HTR-8/SVneo (cell line): ENCODE measurements at places on chromosomes 7 and 10.
A peak's percentile ranks its signal among the peaks of the same experiment; 100 is the strongest.

DNA sequence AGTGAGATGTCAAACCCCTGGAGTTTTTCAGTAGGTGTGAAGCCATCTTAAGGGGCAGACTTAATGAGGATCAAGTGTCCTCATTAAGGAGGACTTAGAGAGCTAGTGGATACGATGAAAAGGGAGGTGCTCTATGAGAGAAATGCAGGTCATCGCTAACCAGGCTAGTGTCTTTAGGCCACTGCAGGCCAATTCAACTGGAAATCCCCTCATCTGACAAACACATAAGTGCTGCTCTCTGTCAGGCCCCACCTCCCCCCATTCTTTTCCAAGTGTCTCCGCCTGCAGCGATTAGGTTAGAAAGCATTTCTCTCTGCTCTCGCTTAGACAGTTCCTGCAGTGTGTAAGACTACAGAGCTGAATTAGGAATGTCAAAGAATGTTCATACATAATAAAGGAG, 33.7 kb downstream of the RBM28 start:
- DNase-seq: no peak

DNA sequence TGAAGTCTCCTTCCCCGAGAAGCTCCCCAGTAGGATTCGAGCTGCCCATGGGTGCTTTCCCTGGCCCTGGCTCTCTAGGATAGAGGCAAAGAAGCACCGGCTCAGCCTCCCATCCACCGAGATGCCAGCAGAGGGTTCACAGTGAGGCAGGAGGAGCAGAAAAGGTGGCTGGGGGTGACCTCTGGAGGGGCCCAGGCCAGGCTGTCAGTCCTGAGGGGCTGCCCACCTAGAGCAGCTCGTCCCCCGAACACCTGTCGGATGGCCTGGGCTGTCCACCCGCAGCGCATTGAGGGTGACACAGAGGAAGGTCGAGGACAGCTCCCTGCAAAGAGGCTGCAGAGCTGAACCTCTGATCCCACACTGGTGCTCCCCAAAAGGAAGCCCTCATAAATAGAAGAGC, 167.2 kb upstream of the PPP2R2D start:
- DNase-seq: no peak

GRCh38 chr10:122689146-122689820, 10.4 kb downstream of the C10orf120 start:
- DNase-seq: no peak

DNA sequence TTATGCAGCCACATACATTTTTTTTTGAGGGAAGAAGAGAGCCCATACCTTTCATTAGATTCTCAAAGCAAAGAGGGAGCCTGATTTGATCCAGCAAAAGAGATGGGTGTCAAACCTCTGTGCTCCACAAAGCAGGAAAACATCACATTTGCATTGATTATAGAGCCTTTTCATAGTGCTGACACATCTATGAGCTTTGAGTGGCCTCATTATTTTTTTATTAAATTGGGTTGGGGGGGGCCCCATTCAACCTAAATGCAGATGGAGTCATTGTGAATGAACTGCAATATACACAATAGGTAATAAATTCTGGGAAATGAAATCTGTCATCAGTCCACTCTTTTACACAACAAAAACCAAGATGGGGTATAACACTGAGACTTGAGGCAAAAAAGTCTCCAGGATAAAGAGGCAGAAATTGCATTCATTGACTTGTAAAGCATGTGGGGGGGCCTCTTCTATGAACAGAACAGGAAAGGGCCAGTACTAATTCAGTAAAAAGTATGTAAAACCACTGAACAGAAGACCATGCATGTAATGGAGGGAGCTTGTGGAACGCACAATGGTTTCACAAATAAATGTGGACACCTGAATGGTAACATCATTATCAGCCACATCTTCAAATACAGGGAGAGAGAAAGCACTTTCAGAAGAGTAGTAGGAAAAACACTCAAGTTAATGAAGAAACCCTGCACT, 17.7 kb upstream of the ASB4 start:
- no peak for DNase-seq

- DNase-seq: no peak
Measured at GRCh38 chr7:2978408-2978807, 65.3 kb downstream of the CARD11 start.

DNA sequence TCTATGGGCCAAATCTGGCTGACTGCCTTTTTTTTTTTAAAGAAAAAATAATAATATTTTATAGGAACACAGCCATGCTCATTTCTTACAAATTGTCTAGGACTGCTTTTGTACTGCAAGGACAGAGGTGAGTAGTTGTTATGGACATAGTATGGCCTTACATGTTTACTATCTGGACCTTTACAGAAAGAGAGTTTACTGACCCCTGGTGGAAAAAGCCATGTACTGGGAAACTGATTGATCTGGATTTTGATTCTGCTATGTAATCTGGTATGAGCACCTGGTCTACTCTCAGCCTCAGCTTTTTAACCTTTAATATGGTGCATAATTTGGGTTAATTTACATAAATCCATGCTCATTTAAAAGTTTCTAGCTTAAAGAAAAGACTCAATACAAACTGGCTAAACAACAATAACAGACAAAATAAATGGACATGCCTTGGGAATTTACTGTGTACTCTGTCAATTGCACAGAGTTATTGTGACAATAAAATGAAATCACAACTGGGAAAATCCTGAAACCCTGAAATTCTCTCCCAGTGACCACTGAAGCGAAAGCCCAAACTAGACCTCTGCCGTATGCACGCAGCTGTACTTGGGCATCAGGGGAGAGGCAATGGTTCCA, 260.7 kb downstream of the BMPER start:
- peak; percentile 11 for DNase-seq

GRCh38 chr10:83917537-83918506, 221.5 kb upstream of the GHITM start:
- no peak for DNase-seq

DNA sequence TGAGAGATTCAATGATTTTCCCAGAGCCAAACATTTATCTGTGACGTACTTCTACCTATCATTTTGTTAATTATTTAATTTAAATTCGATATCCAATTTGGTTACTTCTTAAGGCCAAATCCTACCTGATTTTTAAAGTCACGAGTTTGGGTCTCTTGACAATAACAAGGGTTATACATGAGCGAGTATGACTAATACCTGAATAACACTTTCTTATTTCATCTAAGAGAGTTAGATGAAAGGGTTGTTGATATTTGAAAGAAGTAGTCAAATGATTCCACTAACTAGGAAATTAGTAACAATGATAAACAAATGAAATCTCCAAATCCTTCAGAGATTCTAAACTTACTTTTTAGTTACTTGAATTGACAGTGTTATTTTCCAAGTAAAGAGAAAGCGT, 1086.9 kb downstream of the XPNPEP1 start:
- DNase-seq: no peak

DNA sequence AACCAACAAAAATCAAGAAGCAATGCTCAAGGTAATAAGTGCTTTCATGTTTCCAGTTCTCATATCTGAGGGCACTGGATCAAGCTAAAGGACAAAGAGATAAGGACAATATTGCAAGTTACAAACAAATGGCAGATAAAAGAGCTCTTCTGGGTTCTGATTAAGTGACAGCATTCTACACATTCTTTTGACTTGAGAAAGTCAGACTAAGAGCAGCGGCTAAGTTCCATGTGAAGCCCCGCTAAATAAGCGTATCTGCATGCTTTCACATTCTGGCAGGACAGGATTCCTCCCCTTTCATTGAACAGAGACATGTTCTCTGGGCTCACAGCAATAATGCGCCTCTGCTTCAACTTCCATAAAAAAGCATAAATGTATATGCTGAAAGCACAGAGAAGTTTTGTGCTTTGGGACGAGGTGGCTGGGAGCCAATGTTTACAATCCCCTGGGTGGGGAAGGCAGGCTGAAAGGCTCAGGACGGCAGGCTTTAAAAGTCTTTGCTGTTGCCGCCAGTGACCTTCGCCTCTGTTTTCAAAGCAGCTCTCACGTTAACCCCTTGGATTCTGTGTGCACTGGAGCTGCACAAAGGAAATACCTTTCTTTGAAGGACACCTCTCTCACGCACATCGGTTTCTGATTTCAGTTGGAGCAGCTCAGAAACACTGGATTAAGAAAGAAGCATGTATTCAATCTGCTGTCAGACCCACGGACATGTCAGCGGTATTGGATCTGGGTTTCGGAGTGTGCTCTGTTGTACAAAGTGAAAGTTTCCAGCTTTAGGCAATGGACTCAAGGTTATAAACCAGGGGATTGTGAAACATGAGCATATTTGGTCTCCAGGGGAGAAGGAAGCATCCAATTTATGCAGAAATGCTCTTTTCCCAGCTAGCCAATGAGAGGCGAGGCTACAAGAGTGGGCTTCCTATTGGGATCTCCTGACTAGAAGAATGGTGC, 105.4 kb upstream of the FAM133B start:
- DNase-seq: peak; percentile 27

- DNase-seq: no peak
Measured at GRCh38 chr10:70169649-70170364, 507 bp downstream of the SAR1A start.

GRCh38 chr7:50276483-50276882, 28.0 kb upstream of the IKZF1 start:
- DNase-seq: no peak

GRCh38 chr10:10295537-10295936, 722.1 kb upstream of the CELF2 start:
- no peak for DNase-seq

DNA sequence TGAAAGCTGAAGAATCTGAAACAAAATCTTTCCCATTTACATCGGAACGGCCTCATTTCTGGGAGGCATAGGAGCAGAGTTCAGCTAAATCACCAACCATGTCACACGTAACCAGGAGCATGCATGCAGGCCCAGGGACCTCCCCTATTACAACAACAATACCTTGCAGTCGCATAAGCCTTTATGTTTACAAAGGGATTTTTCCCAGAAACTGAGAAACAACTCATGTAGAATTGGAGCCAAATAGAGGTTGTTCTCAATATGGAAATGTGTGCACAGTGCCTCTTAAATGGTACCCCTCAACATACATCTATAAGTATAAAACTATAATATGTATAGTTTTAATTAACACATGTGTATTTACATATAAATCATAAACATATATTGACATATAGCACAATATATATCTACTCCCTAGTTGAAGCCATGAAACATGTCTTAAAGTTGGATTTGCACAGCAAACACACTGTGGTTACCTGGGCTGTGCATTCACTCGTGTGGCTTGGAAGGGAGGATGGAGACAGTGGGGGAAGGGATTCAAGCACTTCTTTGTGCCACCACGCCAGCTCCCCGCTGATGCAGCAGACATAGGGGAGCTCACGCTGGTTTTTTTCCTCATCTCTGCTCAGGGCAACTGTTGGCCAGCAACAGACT, 35.0 kb upstream of the DGKI start:
- DNase-seq: no peak

- DNase-seq: no peak
Measured at GRCh38 chr7:43834463-43835251, 34.7 kb downstream of the MRPS24 start.

DNA sequence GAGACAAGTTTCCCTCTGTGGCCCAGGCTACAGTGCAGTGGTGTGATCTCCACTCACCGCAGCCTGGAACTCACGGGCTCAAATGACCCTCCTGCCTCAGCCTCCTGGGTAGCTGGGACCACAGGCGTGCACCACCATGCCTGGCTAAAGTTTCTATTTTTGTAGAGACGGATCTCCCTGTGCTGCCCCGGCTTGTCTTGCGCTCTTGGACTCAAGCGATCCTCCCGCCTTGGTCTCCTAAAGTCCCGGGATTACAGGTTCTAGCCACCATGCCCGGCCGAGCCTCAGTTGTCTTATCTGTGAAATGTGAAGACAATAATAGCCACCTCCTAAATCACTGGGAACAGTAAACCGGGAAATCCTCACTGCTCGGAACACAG, 88.1 kb downstream of the FOXL3 start:
- DNase-seq: no peak

DNA sequence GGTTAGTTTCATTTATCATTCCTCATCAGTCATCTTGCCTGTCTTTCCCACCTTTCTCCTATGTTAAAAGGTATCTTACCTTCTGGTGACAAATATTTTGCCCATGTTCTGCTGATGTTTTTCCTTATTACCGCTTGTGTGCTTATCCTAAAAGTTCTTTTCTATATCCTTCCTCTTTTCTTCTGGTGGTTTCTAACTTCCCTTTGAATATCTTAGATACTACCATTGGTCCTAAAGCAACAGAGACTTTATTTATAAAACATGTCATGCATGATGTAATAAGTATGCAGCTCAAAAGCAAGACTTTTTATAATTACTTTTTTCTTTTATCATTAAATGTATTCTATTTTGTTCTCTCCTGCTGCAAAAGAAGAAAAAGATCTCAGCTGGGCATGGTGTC, 24.8 kb downstream of the TBC1D12 start:
- DNase-seq: no peak

- DNase-seq: no peak
Measured at GRCh38 chr10:71963351-71964097, 671 bp upstream of the CHST3 start.

DNA sequence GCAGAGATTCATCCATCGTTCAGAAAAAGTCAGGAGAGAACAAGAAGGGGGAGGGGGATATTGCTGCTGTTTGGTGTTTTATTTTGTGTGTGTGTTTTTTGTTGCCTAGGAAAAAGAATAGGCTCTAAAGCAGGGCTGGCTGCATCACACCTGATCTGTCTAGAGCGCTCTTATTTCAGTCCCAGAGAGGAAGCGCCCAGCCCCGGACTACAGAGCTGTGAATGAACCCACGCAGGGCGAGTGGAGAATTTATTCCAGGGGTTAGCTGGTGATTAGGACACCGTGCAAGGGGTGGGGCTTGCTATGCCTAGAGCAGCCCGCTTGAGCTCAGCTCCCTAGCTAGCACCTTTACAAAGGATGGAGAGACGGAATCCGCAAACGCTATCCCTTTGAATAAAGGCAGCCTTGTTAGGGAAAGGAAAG, 621 bp upstream of the FAM13C start:
- DNase-seq: peak; percentile 10

DNA sequence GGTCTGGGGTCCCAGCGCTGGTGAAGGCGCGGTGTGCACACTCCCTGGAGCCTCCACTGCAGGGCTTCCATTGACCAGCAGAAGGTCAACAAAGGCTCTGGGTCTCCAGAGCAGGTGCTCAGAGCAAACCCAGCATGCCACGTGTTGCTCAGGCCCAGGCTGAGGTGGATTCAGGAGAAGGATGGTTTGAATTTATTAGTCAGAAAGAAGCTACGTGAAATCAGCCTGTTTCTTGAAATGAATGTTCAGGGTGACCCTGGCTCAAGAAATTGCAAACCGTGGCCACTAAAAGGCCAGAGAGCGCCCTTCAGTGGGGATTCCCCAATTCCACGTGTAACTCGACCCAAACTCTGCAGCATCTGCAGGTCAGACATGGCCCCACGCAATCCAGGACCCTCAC, 82.7 kb upstream of the PFKP start:
- no peak for DNase-seq

DNA sequence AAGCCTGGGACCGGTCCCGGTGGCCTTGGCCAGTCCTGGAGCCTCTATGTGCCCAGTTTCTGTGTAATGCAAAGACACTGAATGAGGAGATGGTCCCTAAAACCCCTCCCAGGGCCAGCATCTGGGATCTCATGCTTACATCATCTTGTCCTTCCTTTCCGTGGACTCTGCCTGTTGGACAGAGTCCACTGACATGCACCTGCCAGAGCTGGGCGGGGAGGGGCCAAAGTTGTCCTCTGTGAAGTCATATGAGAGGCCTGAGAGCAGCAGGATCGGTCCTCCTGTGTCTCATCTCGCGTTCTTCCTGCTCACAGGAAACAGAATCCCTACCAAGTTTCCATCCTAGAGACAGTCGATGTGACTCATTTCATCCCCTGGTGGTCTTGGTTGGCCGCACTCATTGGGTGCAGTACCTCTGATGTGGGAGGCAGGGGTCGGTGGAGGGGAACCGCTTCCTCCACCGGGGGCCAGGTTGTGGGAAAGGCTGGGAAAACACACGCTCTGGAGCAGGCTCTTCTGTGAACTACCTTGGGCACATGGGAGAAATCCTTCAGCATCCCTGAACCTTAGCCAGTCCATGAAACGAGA, 389.6 kb upstream of the PODXL start:
- DNase-seq: no peak
